ENCODE measurements at places on chromosomes 7 and 10.

DNA sequence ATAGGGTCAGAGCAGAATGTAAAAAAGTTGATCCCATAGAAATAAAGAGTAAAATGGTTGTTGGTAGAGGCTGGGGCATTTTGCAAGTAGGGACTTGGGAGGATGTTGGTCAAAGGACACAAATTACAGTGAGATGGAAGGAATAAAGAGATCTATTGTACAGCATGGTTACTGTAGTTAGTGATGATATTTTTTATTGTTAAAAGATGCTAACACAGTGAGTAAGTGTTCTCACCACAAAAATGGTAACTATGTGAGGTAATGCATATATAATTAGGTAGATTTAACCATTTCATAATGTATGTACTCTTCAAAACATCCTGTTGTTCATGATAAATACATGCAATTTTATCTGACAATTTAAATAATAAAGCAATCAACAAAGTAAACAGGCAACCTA lies 280.7 kb upstream of the MAGI2 start:
- DNase-seq: no peak

GRCh38 chr10:86107131-86107530 lies 259.5 kb downstream of the GRID1 start:
- DNase-seq: no peak

GRCh38 chr10:396535-397220 lies 261.4 kb downstream of the ZMYND11 start:
- DNase-seq: no peak

GRCh38 chr10:121572859-121573537 lies 25.2 kb downstream of the FGFR2 start:
- DNase-seq: no peak

DNA sequence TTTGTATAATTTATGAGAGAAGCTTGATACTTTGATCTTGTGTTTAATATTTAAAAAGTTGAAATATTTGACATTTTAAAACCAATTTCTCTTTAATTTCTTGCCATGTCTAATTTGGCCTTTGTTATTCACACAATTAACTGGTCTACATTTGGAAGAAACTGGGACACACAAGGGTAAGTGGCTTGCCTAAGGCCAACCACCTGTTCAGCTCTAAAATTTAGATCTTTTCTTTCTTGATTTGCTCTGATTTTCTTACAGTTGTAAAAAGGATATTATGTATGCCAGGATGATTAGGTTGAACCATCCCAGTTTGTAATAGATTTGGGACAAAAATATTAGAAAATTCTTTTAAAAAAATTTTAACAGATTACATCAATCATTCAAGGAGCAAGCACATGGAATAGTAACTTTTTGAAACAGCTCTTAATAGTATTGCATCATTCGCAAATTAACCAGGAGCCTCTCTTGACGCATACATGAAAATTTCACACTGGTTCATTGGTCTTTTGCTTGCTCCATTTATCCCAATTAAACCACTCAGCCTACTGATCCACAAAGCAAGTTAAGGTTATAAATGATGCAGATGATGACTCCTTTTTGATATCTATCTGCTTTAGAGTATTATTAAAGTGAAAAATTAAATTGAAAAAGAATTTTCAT lies 222.4 kb upstream of the SLC26A5 start:
- no peak for DNase-seq

Measured in T-helper 2 cell (primary cell).